SK-N-SH treated with all-trans-retinoic acid at 6 μM for 48 hours (cell line): ENCODE measurements at places on chromosomes 3 and 15.
A peak's percentile ranks its signal among the peaks of the same experiment; 100 is the strongest.

- ATAC-seq = no peak
Measured at GRCh38 chr3:9246189-9246588, 3.3 kb downstream of the SRGAP3 start.

DNA sequence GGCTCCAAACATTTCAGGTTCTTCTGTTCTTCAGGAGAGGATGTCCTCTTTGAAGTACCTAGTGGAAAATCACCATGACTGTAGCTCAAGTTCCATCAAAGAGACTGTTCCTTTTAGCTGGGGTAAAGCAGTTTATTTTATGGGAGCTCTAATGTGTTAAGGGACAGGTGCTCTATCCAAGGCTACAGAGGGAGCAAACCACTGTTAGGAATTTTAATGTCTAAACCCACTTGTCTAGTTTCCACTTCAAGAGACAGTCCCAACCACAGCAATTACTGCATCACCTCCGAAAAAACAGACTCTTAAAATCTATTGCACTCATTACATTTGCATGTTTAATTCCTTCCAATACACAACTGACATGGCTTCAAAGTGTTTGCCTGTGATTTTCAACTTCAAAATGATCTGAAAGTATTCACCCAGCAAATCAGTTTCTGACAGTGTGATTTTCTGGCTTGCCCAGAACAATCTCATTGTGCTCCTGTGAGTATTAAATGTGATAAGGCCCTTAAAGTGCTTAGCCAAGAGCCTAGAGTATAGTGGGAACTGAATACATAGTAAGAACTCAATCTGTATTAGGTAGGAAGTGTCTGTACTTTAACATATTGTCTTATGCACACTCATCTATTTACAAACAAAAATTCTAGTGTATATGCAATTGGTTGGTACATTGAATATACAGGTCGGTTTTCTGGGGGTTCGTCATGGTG, 266.5 kb upstream of the CCDC54 start:
- no peak for ATAC-seq

DNA sequence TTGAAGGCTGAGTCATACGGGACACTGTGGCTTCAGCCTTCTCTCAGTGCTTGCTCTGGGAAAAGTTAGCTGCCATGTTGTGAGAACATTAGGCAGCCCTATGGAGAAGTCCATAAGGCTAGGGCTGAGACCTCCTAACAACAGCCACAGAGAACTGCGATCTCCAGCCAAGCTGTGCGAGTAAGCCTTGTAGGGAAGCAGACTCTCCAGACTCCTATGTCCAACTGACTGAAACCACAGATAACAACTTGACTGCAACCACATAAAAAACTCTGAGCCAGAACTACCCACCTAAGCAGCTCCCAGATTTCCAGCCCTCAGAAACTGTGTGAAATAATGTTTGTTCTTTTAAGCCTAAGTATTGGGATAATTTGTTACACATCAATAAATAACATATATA, 40.7 kb downstream of the DENND6A start:
- no peak for ATAC-seq

- ATAC-seq = no peak
Measured at GRCh38 chr15:98901434-98902072, 106.0 kb downstream of the PGPEP1L start.

GRCh38 chr15:37873336-37873735, 61.1 kb upstream of the TMCO5A start:
- peak; percentile 19 for ATAC-seq

DNA sequence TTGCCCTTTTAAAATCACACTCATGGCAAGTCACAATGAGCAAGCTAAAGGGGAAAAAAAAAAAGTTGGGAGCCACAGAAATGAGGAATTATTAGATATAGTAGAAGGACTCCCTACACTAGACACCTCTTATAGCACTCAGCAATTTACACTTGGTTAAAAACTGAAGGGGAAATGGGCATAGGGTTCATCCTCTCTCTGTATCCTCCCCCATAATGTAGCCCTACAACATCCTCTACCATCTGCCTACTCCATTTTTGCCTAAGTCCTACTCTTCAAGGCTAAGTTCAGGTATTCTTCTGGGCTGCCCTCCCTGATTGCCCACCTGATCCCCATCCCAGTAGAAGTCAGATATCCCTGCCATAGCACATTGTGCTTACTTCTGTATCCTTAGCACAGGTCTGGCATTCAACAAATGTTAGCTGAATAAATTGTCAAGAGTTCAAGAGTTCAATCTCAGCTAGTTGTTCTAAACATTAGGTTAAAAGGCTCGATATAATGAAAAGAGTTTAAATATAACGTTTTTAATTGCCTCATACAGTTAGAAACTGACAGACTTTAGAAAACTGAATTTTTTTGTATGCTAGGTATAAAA, 14.5 kb downstream of the SETD2 start:
- no peak for ATAC-seq

DNA sequence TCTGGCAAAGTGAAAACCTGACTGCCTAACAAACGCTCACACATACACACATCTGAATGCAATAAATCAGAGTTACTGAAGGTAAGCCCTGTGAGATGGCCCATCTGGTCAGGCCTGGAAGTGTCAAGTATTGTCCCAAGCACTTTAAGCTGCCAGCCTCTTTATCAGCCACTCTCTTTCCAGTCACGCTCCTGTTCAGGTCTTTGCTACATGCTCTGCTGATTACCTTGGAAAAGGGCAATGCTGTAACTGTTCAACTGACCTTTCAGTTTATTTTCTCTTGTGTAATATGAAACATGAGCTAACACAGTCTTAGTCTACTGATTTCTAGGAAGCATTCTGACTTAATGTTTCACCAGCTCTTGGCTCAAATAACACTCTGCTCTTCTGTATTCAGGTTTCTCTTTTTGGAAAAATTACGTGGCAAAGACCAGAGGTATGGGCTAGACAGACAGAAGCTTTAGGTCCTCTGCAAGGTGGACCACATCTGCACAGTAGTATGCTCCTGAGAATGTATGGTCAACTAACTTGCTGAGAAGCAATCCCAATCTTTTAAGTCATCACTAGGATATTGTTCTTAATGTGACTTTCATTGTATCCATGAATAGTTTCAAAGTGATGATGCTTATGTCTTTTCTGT, 44.5 kb downstream of the GBE1 start:
- ATAC-seq = peak; percentile 75

- ATAC-seq = no peak
Measured at GRCh38 chr3:24596626-24597025, 102.0 kb upstream of the THRB start.

DNA sequence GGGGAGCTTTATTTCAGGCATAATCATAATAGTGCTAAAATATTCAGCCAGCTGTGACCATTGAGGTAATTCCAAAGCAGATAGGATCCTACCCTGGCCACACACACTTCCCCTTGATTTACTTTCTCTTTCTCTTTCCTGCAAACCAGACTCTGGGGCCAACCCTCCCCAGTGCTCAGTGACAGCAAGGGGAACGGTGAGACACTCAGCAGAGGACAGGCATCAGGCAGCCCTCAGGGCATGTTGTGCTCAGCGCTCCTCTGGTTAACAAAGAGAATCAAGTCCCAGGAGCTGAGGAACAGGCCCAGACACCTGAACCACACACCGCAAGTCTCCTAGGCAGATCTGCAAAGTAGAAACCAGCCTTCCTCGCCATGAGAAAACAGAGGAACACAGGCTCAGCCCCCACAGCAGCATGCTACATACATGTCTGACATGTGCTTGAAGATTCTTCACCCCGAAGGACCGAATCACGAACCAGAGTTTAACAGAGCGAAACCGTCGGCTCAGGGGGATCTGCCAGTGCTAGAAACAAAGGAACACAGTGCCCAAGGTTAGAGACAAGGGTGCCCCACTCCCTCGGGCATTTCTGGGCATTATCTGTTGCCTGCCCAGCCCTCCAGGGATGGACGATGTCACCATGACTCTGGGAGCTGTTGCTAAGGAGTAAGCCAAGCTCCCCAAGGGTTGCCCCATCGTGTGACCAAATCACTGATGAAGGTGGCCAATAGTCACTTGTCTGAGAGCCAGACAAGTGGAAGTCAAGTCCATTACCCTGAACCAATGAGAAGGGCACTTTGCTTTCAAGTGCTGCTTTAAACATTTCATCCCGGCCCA, 17.5 kb downstream of the HDC start:
- ATAC-seq = no peak

- no peak for ATAC-seq
Measured at GRCh38 chr3:167859610-167860009, 124.1 kb downstream of the SERPINI1 start.

DNA sequence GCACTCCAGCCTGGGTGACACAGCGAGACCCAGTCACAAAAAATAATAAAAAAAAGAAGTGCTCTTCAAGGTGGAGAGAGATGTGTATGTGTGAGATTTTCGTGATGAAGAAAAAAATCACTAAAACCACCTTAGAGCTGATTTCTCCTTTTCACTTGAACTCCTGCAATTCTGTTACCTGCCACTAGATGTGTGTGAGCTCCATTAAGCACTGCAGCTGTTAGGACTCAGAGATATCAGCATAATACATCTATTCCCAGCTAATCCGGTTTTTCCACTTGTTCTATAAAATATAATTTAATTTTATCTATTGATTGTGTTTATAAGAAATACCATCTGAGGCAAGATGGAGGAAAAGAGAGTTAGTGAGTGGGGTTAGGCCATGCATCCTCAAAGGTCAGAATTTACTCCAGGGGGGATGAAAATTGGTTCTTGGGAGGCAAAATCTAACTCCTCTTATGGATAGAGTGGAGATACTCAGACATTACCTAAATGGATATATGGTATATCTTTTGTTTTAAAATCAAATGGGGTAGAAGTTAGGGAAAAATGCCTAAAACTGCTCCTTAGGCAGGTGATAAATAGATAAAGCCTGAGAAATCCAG, 152.7 kb downstream of the IL20RB start:
- ATAC-seq = peak; percentile 90

- no peak for ATAC-seq
Measured at GRCh38 chr3:43885908-43886618, 195.3 kb downstream of the ABHD5 start.

GRCh38 chr15:101124731-101125451, 127.0 kb downstream of the CHSY1 start:
- ATAC-seq = no peak

DNA sequence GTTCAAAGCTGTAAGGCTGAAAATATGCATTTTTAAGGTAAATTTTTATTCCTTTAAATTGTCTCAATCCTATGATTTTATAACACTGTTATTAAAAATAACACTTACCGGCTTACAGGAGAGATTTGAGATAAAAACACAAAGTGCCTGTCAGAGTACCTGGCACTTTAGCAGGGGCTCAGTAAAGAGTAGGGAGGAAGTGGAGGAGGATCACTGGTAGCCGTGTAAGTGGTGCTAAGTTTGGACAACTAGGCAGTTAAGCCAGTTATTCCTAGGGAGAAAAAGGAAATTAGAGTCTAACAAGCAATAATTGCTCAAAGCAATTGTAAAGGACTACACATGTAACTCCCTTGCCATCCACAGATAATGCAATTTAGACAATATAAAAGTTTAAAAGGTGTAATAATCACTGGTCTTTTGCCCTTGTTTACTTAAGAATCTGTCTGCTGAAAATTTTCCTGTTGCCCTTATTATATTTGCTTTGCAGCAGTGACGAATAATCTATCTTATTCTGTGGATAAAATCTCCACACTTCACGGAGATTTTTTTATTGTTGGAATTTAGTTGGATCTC, 204.8 kb downstream of the CDIN1 start:
- ATAC-seq = no peak

DNA sequence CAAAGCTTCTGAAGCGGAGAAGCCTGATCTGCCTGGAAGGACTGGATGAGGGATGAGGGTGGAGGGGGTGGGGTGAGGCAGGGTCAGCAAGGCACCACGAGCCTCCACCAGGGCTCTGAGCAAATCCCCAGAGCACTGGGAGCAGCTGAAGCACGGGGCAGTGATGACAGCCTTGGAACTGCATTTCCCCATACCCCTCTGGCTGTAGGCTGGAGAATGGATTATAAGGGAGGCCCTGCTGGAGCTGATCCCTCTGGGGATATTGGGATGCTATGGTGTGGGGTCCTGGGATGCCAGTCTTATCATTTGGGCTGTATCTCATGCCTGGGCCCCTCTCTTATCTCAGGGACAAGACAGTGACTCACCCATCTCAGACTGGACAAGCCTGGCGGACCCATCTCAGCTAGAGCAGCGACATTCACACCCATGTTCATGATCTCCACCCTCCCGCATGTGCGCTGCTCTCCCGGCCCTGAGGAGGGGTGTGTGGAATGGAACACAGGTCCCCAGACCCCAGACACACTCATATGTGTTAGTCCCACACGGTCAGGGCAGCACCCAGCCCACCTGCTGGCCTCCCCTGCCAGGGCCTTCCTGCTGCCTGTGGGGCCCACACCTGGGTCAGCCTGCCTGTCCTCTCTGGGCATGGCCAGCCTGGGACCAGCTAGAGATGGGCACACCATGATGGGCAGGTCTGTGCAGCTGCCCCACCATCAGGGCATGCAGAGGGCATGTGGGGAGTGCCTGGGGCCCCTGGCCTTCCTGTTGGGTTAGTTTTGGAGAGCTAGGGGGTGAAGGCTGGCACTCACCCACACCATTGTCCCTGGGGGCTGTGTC, 97.1 kb downstream of the FBLN2 start:
- no peak for ATAC-seq

- peak; percentile 50; the same call in 2 of the 3 replicates for ATAC-seq
Measured at GRCh38 chr15:39392469-39393047, 188.3 kb upstream of the THBS1 start.

DNA sequence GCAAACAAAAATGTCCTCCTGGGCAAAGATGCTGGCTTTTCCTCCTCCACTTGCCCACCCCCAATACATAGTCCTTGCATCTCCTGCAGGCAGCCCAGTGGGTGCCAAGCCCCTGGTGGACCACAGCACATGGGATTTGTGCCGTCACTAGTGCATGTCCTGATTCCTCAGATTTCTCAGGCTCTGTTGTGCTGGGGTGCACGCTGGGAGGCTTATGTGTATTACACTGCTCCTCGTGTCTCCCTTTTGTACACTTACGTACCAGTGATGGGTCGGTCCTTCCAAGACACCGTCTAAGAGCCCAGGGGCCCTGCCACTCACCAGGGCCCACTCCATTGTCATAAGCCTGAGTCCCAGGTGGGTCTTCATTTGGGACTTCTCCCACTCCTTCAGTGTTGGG, 70.1 kb downstream of the PLXNA1 start:
- ATAC-seq = no peak

DNA sequence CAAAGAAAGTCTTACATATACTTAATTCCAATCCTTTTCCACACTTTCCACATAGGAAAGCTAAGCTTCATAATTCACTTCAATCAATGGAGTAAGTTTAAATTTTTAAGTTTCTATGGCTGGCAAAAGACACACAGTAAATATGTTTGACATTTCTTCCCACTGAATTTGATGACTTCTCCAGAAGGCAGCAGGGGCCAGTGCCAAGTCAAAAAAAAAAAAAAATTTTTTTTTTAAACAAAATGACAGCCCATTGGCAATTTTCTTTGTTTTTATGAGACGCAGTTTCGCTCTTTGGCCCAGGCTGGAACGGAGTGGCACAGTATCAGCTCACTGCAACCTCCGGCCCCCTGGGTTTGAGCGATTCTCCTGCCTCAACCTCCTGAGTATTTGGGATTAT, 28.7 kb downstream of the ATP13A3 start:
- peak; percentile 44; the same call in 1 of the 3 replicates for ATAC-seq

GRCh38 chr15:100601163-100601562, 821 bp downstream of the LINS1 start:
- ATAC-seq = no peak
